ENCODE measurements at places on chromosomes 5 and 9.

GRCh38 chr5:54996466-54996865 is 11.1 kb upstream of the ESM1 start:
- DNase-seq: no peak

DNA sequence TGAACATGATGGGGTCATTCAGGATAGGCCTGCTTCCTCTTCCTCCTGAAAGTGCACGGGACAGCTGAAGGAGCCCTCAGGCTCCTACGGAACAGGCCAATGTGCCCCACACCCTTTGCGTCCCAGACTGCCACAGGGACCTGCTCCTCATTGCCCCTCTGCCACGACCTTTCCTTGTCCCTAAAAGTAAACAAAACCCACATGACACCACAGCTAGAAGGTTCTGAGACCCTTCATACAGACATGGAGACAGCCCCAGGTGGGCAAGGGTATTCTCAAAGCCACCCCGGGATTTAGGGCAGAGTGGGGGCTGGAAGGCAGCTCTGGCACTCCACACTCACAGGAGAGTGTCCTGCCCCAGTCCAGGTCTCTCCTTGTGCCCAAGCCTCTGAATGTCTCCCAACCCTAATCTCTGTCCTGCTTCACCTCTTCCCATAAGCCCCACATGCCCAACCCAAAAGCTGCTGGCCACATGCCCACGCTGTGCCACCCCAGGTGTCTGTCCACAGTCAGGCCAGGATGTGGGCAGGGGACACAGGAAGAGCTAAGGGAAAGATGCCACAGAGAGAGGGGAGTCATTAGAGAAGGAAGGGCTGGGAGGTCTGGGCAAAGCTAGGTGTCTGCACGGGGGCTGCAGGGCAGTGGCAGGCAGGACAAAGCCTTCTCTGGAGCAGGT is 800 bp downstream of the AMBP start:
- no peak for DNase-seq

DNA sequence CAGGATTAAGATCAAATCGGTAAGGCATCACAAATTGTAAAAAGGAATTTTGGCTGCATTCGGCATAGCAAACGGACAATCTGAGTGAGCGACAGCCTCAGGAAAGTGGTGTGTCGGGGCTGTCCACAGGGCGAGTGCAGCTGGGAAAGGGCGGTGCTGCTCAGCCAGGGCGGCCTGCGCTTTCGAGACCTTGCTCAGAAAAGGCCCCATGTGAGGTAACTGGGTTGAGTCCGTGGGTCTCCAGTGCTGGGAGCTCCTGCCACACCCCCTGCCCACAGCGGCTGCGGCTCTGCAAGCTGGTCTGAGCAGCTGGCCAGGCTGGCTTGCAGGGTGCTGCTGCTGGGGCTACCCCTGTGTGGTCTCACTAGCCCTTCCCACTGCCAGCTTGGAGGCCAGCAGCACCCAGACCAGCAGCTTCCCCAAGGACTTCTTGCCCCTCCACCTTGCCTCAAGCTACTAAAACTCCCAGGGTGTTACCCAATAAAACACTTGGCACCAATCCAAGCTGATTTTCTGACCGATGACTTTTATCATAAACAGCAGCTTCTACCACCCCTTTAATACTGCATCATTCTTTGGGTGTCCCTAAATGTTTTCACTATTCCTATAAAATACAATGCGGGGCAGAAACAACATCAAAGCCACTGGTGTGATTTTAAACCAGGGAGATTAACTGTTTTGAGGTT is 6.2 kb downstream of the SURF2 start:
- DNase-seq: no peak

DNA sequence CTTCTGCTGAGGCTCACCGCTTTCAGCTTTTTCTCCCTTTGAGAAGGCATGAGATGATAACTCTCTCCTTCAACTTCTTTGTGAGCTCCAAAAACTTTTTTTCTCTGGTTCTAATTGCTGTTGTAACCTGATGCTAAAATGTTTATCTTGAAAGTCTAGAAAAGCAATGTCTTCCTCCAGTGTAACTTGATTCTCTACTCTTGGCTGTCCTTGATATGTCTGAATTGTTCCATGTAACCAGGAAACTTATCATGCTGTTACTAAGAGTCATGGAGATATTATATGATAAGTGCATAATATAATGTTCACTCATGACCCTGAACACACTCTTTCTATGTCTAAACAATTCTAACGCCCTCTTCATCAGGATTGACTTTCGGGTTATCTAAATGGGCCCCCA is 128.0 kb upstream of the ABCA1 start:
- DNase-seq: no peak

- DNase-seq: no peak
These were observed 2.3 kb downstream of the HAND1 start for GRCh38 chr5:154475591-154476353.

DNA sequence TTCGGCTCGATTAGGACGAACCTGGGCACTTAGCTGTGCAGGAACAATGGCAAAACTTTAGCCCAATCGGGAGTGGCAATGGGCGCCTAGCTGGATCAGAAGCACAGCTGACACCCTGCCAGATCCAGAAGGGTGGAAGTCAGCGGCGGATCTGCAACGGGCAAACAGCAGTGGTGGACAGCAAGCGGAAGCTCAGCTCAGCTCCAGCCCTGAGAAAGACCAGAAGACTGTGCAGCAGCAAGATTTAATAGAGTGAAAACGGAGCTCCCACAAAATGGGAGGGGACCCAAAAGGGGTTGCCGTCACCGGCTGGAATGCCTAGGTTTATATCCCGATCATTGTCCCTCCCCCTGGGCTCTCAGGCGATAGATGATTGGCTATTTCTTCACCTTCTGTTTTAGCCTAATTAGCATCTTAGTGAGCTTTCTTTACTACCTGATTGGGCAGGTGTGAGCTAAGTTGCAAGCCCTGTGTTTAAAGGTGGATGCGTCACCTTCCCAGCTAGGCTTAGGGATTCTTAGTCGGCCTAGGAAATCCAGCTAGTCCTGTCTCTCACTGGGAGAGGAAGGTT is 1237.9 kb downstream of the CDH12 start:
- no peak for DNase-seq

GRCh38 chr5:171990713-171991015 is 15.8 kb downstream of the FBXW11 start:
- no peak for DNase-seq

GRCh38 chr5:113329981-113330380 is 104.8 kb downstream of the TSSK1B start:
- DNase-seq: no peak

DNA sequence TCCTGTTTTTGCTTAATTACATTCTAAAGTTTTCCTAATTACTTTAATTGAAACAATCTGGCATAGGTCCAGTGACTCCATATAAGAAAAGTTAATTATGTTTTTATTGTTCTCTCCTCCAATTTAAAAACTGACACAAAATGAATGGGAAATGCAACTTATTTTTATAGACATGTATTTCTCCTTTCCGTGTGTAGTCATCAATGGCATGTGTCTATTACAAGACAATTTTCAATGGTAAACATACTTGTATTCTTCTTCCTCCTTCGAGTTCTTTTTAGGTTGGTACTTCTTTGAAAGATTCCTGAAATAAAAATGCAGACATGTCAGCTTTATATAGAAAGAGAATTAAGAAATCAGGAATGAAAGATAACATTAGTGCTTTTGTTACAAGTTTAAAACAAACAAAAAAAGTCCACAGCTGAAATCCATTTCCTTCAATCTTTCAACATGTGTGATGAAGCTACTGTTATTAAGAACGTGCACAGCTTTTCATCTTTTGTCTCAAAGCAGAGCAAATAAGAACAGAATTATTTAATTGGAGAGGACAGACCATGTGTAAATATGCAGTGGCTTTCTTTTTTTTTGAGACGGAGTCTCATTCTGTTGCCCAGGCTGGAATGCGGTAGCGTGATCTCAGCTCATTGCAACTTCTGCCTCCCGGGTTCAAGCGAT is 63.8 kb downstream of the FNBP1 start:
- DNase-seq: no peak

DNA sequence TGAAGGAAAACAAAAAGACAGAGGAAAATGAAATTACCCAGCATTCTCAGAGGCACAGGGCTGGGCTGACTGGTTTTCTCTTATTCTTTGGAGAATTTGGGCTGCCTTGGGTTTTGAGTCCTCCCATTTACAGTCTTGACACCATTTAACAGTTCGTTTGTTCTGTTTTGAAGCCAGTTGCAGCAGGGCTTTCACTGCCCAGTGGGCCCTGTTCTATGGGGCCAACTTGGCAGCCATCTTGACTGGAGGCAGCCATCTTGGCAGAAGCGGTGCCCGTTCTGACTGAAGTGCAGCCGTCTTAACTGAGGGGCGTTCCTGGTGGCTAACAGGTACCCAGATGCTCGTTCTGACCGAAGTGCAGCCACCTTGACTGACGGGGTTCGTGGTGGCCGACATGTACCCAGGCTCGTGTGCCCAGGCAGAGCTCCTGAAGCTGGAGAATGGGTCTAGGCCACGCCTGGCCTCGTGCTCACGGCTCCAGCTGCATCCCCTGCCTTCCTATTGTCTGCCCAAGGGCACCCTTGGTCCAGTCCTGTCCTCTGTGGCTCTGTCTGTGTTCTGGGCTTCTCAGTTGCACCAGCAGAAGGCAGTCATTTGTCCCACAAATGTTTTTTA is 164.4 kb downstream of the GAPVD1 start:
- DNase-seq: no peak

DNA sequence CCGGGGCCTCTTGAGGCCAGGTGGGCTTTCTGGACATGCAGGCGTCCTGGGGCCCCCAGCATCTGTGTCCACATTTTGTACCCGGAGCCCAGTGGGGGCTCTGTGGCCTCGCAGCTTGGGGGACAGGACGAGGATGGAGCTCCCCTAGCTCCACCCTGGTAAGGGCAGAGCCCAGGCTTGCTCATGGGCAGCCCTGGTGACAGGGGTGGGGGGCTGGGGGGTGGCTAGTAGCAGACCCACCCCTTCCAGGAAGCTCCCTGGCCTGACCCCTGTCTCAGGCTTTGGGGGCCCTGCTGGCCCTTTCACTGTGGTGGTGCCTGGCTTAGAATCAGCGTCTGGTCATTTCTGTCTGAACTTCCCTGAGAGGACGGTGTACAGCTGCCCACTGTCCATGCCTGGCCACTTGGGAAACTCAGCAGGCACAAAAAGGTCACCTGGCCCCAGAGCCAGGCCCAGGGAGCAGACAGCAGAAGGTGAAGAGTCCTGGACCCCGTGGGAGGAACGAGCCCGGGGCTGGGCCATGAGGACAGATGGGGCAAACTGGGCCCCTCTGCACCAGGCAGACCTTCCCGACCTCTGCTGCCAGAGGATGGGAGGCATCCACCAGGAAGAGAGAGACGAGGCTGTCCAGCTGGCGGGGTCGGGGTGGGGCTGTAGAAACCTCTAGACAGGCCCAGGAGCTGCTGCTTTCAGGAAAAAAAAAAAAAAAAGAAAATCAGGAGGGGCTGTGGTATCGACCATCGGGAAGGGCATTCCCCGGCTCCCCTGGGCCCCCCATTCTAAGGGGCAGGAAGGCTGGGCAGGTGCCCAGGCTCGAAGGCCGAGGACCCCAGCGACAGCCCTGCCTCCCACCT is 52.8 kb downstream of the EXD3 start:
- DNase-seq: no peak

- DNase-seq: no peak
These were observed 1.0 kb downstream of the NREP start for GRCh38 chr5:111755942-111756381.

DNA sequence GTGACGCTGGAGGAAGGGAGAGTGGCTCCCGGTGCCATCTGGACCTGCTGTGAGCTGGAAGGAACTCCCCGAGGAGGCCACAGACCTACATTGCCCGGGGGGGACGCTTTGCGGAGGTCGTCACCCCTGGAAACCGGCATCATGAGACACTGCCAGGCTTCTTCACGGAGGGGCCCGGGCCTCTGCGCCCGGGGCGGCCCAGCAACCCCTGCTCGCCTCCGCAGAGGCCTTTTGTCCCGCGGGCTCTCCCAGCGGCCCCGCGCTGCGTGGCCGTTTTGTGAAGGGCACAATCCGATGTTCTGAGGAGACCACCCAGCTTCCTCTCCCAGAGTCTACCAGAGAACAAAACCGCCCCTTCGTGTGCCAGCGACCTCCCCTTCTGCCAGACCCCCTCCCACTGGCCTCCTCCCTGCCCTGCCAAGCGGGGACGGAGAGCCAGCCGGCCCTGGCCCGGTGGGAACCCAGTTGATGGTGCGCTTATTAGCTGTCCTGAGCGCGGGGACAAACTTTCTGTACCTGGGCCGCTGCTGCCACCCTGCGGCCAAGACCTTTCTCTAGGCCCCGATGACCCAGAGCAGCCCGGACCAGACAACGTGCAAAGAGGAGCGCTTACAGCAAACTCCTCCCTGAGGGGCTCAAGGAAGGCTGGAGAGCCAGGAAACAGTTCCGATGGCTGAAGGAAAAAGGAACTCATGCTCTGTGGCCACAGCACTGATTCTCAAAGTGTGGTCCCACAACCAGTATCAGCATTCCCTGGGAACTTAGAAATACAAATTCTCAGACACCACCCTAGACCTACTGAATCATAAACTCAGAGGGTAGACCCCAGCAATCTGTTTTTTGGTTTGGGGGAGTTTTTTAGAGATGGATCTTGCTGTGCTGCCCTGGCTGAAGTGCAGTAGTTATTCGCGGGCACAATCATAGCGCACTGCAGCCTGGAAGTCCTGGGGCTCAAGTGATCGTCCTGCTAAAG is 86.7 kb downstream of the SLC1A3 start:
- peak; percentile 90 for DNase-seq

DNA sequence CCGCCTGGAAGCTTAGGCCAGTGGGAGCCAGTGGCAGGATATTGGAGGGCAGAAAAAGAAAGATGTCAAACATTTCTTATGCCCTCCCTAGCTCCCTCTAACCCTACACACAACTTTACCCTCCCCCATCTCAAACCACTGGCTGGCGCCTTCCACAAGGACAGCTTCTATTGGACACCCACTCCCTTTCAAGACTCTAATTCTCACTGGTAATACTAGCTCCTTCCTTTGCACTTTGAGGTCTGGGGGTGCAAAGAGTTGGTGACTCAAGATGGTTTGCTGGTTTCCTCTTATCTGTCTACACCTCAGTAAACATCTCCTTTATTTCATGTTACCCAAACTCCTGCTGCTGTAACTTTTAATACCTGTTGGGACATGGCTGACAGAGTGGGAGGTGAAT is 11.6 kb upstream of the ITGA1 start:
- DNase-seq: no peak

DNA sequence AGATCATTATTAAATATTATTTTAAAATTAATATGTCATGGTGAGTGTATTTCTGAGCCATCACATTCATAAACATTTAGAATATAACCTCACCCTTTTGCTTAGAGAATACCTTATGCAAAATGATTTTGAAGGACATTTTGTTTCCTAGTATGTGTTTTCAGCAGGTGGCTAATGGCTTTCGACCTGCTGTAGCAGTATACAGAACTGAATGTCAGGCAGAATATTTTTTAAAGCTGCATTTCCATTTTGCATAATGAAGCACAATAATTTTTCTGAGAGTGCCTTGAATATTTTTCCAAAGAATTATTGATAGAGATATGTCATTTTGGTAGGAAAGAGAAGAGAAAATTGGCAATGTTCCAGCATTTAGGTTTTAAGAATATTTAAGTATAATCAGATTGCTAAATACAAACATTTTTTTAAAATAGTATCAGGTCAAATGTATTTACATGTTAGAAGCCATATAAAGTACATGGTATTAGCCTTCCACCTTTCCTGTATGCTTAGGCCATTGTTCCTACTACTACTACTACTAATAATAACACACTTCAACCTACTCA is 42.3 kb downstream of the PAM start:
- DNase-seq: no peak
